Frontal cortex (tissue), 4 donors: ENCODE measurements at places on chromosomes 13 and 19.

DNA sequence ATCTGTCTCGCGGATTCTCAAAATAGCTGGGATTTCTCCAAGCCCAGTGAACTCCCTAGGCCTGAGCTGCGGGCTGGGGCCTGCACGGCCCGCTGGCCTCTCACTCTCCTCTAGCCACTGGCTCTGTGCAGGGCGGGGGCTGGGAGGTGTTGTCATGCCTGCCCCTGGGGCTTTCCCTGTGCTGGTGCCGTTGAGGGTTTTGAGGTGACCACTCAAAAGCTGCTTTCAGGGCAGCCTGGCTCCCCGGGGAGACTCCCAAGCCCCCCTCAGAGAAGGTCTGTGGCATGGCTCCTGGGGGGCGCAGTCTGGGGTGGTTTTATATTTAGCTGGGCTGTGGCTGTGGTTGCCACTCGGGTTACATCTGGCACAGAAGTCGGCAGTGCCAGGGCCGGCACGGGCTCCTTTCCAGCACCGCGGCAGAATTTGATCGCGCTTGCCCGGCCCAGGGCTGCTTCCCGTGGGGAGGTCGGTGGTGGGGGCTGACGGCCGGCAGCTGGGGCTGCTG, 10.0 kb downstream of the NDUFB7 start:
- peak; percentile 50 for DNase-seq

DNA sequence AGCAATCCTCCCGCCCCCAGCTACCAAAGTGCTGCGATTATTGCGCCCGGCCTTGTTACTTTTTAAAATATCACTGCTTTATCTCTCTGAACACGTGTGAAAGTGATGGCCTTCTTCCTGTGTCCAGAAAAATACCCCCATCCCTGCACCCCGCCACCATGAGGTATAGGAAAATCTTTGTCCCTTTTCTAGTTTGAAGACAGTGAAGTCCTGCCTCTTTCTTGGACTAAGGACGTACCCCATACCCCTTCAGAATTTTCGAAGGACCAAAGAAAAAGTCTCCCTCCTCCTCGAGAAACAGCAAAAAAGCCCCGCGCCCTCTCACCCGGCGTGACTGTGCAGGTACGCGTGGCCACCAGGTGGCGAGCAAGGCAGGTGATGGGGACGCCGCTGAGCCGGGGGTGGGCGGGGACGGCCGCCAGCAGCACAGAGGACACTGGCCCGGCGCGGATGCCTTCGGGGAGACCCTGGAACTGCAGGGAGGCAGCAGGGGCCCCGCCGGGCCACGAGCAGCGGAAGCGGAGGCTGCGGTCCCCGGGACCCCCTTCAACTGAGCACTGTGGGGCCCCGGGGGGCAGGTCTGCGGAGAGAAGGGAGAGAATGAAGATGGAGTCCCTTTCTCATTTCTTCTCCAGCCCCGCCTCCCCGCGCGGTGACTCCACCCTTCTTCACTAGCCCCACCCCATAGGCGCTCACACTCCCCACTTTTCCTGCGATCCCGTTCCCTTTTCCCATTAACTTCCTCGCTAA, 3.2 kb downstream of the VSIG10L start:
- peak; percentile 77 for DNase-seq

- no peak for DNase-seq
These were observed 2.3 kb downstream of the TLE2 start for GRCh38 chr19:3026768-3027167.

- DNase-seq: no peak
These were observed 20.2 kb downstream of the VSTM2B start for GRCh38 chr19:29545866-29546582.

DNA sequence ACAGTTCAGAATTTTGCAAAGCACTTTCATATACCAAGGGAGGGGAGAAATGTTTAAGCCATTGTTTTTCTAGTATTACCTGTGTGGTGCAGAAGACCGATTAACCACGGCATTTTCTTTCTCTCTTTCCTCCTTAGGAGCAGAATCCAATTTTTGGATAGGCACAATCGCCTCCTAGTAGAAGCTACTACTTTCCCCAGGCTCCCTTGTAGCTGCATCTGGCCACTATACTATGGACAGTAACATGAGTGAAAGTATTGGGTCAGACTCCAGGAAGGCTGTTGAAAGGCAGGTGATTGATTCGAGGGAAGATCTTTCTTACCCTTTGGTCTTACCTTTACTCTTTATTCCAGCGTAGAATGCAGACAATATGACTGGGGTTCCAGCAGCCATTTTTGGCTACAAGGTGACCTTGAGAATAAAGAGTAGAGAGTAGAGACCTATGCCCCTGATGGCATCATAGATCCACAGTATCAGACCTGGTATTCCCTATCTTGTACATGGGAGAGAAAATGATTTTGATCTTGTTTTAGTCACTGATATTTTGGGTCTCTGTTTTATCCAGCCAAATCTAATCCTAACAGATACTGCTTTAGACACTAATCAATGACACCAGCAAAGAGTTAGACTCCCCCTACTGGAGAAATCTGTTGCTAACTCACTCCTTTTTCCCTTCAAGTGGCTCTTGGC, 77.0 kb downstream of the LRRC63 start:
- peak; percentile 13 for DNase-seq

DNA sequence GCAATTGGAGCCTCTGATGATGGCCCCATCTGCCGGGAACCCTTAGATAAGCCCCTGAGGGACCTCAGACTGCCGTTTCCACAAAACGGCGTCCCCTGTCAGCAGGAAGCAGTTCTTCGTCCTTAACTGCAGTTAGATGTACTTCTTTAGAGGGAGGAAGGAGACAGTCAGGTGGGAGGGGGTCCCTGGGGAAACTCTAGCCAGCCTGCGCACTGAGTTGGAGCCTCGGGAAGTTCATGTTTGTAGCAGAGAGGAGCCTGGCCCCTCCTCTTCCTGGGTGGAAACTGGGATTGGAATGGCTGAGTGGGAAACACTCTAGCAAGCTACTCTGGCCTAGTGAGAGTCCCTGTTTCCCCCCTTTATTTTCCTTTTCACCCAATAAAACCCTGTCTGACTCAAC, 612.4 kb downstream of the PCDH9 start:
- DNase-seq: no peak

- DNase-seq: no peak
These were observed 63.9 kb upstream of the MCF2L start for GRCh38 chr13:112905086-112905485.

DNA sequence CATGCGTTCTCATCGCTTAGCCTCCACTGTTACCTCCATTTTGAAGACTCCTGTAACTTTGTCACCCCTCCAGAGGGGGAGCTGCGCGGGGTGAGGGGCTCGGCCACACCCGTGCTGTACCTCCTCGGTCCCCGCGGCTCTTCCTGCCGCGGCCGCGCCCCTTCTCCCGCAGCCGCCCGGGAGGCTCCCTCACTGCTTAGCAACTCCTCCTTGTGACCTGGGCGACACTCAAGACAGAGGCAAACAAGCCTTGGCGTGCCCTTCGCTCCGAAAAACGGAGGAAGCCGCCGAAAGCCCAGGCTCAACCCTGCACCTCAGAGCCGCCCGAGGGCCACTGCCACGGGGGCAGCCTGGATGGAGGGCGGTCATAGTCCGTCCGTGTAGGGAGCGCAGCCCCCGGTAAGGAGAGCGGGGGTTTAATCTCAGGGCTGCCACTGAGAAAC, 494.3 kb downstream of the FOXO1 start:
- no peak for DNase-seq

GRCh38 chr13:71242201-71242600, 624.8 kb downstream of the DACH1 start:
- no peak for DNase-seq

- no peak for DNase-seq
These were observed 214.6 kb upstream of the SERP2 start for GRCh38 chr13:44158881-44159632.

DNA sequence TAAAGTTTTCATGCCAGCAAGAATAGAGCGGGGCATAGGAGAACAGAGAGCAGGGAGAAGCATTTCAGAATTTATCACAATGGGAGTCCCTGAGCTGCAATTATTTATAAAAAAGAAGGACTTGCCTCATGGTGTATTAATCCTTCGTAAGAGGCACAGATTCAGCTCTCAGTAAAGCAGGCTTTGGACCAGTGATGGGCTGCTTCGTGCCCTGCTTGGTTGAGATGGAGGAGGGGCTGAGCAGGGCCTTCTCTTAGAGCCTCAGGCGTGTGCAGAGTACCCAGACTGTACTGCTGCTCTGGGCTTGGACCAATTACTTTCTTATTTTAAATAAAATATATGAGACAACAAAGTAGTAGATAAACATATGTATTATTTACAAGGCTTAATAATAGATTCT, 265.7 kb upstream of the SLC10A2 start:
- DNase-seq: no peak

DNA sequence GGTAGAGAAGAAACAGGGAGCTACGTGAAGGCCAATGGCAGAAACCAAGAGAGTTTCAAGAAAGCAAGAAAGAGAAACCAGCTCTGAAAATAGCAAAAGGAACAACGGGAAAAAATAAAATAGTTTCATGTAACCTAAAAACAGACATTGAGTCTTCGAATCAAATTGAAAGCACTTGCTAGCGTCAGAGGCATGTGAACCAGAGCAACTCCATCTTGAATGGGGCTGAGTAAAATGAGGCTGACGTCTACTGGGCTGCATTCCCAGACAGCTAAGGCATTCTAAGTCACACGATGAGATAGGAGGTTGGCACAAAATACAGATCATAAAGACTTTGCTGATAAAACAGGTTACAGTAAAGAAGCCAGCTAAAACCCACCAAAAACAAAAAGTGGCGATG, 7.3 kb upstream of the PMIS2 start:
- no peak for DNase-seq

DNA sequence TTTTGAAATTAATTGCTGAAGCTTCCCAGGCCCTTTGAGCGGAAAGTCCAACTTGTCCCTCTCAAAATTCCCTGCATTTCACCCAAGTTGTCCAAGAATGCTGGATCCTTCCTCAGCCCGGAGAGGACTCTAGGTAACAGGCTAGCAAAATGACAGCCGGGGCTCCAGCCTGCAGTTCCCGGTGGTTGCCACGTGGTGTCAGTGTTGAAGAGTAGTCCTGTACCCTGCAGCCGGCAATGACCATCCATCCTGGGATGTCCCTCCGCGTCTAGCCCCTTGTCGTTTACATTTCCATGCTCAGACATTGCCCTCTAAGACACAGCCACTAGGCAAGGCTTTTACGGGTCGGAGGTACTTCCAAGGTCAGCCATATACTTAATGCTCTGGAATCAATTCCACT, 31.4 kb upstream of the MTIF3 start:
- DNase-seq: no peak

DNA sequence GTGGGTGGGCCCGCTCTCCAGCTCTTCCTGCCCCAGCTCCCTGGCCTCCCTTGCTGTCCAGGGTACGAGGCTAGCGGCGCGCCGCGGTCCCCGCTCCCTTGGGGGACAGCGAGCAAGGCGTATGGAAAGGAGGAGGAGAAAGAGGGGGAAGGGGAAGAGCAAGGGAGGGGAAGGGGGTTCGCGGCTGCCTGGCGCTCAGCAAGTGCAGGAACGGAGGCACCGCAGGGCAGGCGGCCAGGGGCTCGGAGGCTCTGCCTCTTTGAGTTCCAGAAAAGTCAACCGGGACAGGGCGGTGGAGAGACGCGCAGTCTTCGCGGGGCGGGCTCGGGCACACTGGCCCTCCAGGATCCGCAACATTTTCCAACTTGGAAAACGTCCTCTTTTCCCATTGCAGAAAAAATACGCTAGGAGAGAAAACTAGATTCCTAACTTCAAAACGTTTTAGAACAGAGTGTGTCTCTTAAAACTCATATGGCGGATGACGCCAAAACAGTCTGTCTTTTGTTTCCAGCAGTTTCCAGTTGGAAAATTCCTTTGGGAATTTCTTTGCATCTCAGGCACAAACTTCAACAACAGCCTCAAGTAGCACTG, 23.1 kb upstream of the TNFRSF19 start:
- DNase-seq: no peak

GRCh38 chr13:46647512-46648065, 94.6 kb downstream of the LRCH1 start:
- no peak for DNase-seq

GRCh38 chr13:62473190-62473943, 1057.7 kb upstream of the PCDH20 start:
- no peak for DNase-seq

DNA sequence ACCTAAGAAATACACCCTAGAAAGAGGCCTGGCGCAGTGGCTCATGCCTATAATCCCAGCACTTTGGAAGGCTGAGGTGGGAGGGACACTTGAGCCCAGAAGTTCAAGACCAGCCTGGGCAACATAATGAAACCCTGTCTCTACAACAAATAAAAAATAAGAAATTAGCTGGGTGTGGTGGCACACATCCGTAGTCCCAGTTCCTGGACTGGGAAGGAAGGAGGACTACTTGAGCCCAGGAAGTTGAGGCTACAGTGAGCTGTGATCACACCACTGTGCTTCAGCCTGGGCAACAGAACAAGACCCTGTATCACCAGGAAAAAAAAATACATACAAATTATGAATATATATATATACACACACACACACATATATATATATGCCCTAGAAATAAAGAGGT, 42.7 kb downstream of the PHF11 start:
- no peak for DNase-seq

DNA sequence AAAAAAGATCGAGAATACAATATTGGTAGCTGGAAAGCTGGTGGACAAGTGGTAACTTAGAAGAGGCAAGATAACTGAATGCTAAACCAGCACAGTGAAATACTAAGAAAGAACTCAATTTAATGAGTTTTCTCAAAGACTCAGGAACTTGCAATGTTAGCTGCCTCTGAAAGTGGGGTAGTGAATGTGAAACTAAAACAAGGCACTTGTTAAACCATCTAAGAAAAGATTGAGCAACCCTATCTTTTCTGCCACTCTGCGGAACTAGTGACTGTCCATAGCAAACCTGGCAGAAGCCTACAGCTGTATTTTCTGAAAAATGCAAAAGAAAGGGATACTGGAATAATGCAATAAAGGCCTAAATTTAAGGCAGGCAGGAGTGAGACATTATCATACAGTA, 1574.4 kb upstream of the PRR20A start:
- DNase-seq: no peak

- no peak for DNase-seq
These were observed 172.3 kb downstream of the OXGR1 start for GRCh38 chr13:96821971-96822370.

- peak; percentile 27 for DNase-seq
These were observed 1.8 kb downstream of the HMGB1 start for GRCh38 chr13:30463787-30464495.

GRCh38 chr19:7868326-7868670, 5.9 kb downstream of the PRR36 start:
- DNase-seq: no peak

- DNase-seq: no peak
These were observed 5.6 kb upstream of the BSG start for GRCh38 chr19:566844-567243.
